ENCODE measurements at places on chromosomes 12 and 14.

DNA sequence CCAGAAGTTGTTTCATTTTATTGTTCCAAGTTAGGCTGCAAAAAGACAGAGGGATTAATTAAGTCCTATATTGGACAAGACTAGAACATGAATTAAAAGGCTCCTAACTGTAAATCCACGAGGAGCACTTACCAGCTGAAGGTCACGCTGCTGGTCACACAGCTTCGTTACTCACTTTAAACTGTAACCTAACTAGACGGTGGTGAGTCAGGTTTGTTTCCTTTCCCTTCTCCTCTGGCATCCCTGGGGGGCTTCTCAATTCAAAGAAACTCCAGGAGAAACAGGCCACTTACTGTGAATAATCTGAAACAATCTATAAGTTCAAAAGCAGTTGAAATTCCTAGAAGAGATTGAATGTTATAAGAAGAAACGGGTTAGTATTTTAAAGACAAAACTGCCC lies 331.4 kb downstream of the BCAT1 start:
- H3K36me3 ChIP-seq = no peaks in the 10 kb centered on the region
- DNase-seq = no peak
- peaks cover 24% of the 10 kb centered on the region for H3K4me1 ChIP-seq

DNA sequence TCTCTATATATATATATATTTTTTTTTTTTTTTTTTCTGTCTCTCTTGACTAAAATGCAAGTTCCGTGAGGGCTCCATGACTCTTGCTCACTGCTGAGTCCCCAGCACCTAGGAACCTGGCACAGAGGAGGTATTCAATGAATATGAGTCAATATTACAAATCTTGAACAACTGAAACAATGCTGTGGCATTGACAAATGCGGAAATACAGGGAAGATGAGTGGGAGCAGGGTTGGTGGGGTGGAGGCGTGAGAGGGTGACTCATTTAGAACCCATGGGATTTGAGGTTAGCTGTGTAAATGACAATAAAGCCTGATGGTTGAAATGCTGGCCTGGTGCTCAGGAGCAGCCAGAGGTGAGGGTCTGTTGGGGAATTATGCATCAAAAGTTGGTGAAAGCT lies 121.7 kb upstream of the FUT8 start:
- no peaks in the 10 kb centered on the region for H3K27me3 ChIP-seq
- H3K4me1 ChIP-seq = peaks cover 7% of the 10 kb centered on the region
- H3K36me3 ChIP-seq = no peaks in the 10 kb centered on the region
- no peak overlapping the region for H3K4me3 ChIP-seq
- DNase-seq = no peak

GRCh38 chr12:102685172-102685571 lies 204.8 kb upstream of the IGF1 start:
- no peak for DNase-seq
- peaks cover 24% of the 10 kb centered on the region for H3K27me3 ChIP-seq
- H3K36me3 ChIP-seq = no peaks in the 10 kb centered on the region
- H3K4me1 ChIP-seq = no peaks in the 10 kb centered on the region
- no peak overlapping the region for H3K27ac ChIP-seq

DNA sequence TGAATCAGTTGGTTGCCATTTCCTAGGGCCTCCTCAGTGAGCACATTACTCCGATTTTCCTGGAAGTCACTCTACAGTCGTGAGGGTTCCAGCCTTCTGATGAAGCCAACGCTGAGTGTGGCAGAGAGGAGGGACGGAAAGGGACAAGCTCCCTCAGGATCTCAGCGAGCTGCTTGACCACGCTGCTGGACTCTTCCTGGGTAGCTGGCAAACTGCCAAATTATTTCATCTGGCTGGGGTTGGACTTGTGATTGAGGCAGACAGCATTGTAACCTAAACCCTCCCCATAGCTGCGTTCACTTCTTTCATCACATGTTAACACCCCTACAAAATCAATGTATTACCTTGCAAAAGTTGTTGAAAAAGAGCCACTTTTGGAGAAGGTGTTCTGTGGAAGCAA lies 69.6 kb upstream of the CHST11 start:
- H3K27me3 ChIP-seq = peaks cover 2% of the 10 kb centered on the region
- H3K4me1 ChIP-seq = peaks cover 10% of the 10 kb centered on the region
- no peak overlapping the region for H3K27ac ChIP-seq
- no peaks in the 10 kb centered on the region for H3K36me3 ChIP-seq
- no peak overlapping the region for H3K4me3 ChIP-seq
- DNase-seq = no peak

GRCh38 chr14:39109893-39110715 lies 4.0 kb upstream of the GEMIN2 start:
- no peak for DNase-seq
- no peak overlapping the region for H3K4me3 ChIP-seq
- H3K4me1 ChIP-seq = peaks cover 13% of the 10 kb centered on the region
- H3K36me3 ChIP-seq = no peaks in the 10 kb centered on the region
- no peak overlapping the region for H3K27ac ChIP-seq

DNA sequence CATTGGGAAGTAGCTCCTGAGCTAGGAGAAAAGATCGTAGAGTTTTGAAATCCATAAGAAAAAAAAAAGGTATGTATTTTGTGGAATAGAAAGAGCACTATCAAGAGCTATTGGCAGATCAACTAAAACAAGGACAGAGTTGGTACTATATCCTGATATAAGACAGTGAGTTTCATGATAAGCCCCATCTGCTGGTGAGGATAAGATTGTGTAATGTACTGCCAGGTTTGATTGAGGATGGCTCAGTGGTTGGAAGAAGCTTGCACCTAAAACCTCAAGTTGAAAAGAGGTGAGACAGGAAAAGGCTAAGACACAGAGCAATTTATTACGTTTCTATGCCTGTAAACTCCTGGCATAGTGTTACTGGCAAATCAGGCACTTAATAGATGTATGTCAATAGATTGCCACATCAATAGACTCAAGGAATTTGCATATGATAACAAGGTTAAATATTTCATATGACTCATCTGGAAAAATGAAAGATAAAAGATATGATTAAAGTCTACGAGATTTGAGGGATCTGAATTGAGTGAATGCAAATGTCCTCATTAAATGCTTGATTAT lies 525.6 kb downstream of the FLRT2 start:
- no peak for DNase-seq
- no peak overlapping the region for H3K27ac ChIP-seq
- H3K36me3 ChIP-seq = no peaks in the 10 kb centered on the region
- H3K4me1 ChIP-seq = no peaks in the 10 kb centered on the region

GRCh38 chr12:3966376-3966775 lies 93.2 kb upstream of the PARP11 start:
- no peaks in the 10 kb centered on the region for H3K36me3 ChIP-seq
- H3K27me3 ChIP-seq = no peaks in the 10 kb centered on the region
- H3K4me3 ChIP-seq = no peak overlapping the region
- DNase-seq = no peak

DNA sequence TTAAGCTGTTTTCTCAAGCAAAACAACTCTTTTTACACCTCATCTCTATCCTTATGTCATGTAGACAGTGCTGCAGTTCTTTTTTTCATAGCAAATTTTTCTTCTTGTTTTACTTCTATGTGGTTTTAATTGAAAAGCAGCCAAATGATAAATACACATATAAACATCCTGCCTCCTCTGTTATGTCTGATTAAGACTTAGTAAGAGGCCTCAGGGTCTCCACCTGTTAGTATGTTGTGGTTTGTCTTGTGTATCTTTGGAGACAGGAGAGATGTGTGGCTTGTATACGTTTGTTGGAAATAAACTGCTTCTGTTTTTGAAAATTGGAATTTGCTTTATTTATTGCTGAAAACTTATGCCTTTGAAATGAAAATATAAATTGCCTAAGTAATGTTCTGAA lies 32.0 kb downstream of the PEX5 start:
- H3K4me3 ChIP-seq = no peak overlapping the region
- H3K27me3 ChIP-seq = peaks cover 10% of the 10 kb centered on the region
- no peaks in the 10 kb centered on the region for H3K36me3 ChIP-seq
- no peaks in the 10 kb centered on the region for H3K4me1 ChIP-seq
- no peak overlapping the region for H3K27ac ChIP-seq

GRCh38 chr14:95299271-95299670 lies 20.4 kb downstream of the CLMN start:
- H3K36me3 ChIP-seq = no peaks in the 10 kb centered on the region
- peaks cover 2% of the 10 kb centered on the region for H3K27me3 ChIP-seq
- DNase-seq = no peak

- DNase-seq = peak; percentile 72
- no peak overlapping the region for H3K27ac ChIP-seq
- H3K4me3 ChIP-seq = no peak overlapping the region
These were observed 310.9 kb upstream of the DIO3 start for GRCh38 chr14:101250336-101250947.

GRCh38 chr14:22536853-22537338 lies 52.1 kb downstream of the DAD1 start:
- H3K4me1 ChIP-seq = peaks cover 33% of the 10 kb centered on the region
- no peaks in the 10 kb centered on the region for H3K27me3 ChIP-seq
- DNase-seq = no peak
- peak overlapping the region; percentile 63 for H3K27ac ChIP-seq
- no peaks in the 10 kb centered on the region for H3K36me3 ChIP-seq
- no peak overlapping the region for H3K4me3 ChIP-seq

GRCh38 chr12:71125515-71125914 lies 32.3 kb downstream of the TSPAN8 start:
- H3K36me3 ChIP-seq = no peaks in the 10 kb centered on the region
- H3K4me3 ChIP-seq = no peak overlapping the region
- no peak for DNase-seq
- H3K27me3 ChIP-seq = no peaks in the 10 kb centered on the region
- H3K27ac ChIP-seq = no peak overlapping the region

GRCh38 chr12:3355378-3355900 lies 135.6 kb upstream of the PRMT8 start:
- peaks cover 25% of the 10 kb centered on the region for H3K27me3 ChIP-seq
- no peak for DNase-seq
- no peaks in the 10 kb centered on the region for H3K36me3 ChIP-seq
- no peaks in the 10 kb centered on the region for H3K4me1 ChIP-seq

DNA sequence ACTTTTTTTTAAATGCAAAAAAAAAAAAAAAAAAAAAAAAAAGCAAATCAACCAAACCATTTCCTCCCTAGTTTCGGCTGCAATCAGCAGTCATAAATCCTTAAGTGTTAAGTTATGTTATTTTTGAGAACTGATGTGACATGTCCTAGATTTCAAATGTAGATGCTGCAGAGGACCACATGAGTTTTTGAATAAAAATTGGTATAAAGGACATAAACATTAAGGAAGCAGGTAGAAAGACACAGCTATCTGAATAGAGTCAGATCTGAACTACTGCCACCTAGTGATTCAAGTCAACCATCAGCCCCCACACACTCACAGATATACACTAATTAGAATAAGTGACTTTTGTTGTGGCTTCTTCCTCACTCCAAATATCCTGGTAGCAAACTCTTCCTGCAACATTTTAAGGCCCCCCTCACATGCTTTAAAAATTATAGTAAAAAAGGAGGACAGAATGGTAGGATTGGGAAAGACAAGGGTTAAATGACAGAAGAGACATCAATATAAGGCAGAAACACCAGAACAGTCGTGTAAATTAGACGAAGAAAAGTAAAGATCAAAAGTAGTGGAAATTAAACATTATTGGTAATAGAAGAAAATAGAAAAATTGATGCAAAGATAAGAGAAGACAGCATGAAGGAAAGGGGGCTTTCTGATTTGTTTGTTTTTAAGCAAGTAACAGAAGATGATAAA lies 394.5 kb upstream of the ATP2B1 start:
- DNase-seq = no peak
- no peak overlapping the region for H3K4me3 ChIP-seq
- H3K36me3 ChIP-seq = no peaks in the 10 kb centered on the region
- peaks cover 18% of the 10 kb centered on the region for H3K4me1 ChIP-seq

DNA sequence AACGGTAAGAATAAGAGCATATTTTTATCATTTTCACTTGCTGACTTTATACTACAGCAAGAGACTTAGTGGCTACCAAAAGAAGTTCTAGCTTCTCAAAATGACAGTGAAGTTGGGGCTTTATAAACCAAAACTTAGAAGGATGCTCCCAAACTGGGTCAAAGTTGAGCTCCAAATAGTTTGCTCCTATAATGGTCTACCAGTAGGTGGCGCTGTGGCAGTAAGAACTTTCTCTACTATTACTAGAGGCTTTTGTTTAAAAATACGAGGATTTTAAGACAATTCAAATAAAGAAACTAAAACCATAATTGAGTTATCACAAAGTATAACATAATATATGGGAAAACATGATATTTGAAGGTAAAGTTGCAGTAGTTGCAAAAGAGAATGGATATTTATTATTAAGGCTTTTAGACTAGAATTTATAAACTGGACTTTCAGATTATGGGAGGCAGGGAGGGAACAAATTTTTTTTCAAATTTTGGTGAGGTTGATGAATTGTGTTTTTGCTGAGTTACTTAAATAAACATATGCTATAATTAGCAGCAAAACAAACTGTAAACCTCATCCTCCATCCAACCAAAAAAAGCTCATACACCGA lies 75.0 kb downstream of the TGFB3 start:
- H3K36me3 ChIP-seq = peaks cover 13% of the 10 kb centered on the region
- peaks cover 17% of the 10 kb centered on the region for H3K4me1 ChIP-seq
- DNase-seq = no peak
- H3K4me3 ChIP-seq = no peak overlapping the region
- H3K27me3 ChIP-seq = no peaks in the 10 kb centered on the region

GRCh38 chr14:22837114-22837749 lies 847 bp downstream of the MMP14 start:
- DNase-seq = no peak
- H3K27me3 ChIP-seq = no peaks in the 10 kb centered on the region
- peaks cover 42% of the 10 kb centered on the region for H3K4me1 ChIP-seq
- peak overlapping the region; percentile 98 for H3K27ac ChIP-seq
- peak overlapping the region; percentile 100 for H3K4me3 ChIP-seq

- no peak overlapping the region for H3K4me3 ChIP-seq
- H3K36me3 ChIP-seq = peaks cover 29% of the 10 kb centered on the region
- H3K4me1 ChIP-seq = peaks cover 24% of the 10 kb centered on the region
- no peaks in the 10 kb centered on the region for H3K27me3 ChIP-seq
- H3K27ac ChIP-seq = no peak overlapping the region
These were observed 33.2 kb downstream of the ZNF664 start for GRCh38 chr12:124006085-124006845.

DNA sequence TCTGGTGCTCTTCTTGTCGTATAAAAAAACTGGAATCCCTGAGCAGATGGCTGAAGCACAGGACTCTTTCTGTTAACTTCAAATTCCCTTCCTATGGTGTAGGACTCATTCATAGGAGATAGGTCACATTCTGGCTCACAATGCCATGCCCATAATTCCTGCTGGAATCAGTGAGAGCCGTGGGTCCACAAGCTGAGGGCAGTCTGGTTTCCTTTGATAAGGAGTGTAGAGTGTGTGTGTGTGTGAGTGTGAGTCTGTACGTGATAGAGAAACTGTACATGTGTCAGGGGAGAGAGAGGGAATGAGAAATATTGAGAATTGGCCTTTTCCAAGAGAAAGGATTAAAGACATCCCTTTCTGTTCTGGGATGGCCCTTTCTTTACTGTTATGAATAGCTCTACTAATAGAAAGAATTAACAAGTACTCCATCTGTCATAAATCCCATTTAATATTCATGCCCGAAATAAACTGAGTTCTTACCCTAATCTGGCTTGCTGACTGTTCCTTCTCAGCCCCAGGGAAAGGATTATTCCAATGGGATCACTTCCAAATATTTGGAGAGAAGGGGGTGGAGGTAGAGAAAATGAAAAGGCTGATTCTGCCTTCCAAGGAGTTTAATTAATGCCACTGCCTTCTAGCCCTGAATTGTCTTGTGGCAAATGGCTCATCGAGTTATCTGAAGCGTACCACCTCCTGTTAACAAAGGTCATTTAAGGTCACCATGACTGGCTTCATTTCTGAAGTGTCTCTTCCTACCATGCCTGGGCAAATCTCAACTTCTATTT lies 79.0 kb downstream of the TMX1 start:
- no peaks in the 10 kb centered on the region for H3K27me3 ChIP-seq
- no peak for DNase-seq
- H3K4me1 ChIP-seq = peaks cover 43% of the 10 kb centered on the region
- no peak overlapping the region for H3K27ac ChIP-seq
- no peaks in the 10 kb centered on the region for H3K36me3 ChIP-seq
